Fibroblast of upper back skin (primary cell): ENCODE measurements at places on chromosomes 3 and 15.

- no peak for DNase-seq
These were observed 61.2 kb upstream of the XRN1 start for GRCh38 chr3:142509079-142509478.

DNA sequence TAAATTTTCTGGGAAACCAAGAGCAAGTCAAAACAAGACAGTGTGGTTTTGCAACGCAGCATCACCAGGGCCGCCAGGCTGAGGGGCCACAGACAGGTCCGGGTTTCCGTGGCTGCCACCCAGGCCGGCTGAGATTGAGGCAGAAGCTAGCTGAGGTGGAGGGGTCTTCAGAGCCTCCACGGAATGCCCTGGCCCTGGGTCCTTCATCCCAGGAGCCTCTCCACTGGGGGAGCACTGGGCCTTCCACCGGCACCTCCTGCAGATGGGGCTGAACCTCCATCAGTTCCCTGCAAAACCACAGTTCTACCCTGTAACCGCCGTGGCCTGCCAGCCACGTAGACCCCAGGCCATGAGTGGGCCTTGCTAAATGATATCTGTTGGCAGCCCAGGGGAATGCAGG lies 152.7 kb downstream of the CHSY1 start:
- no peak for DNase-seq

GRCh38 chr3:10400050-10400748 lies 79.3 kb upstream of the SEC13 start:
- no peak for DNase-seq

DNA sequence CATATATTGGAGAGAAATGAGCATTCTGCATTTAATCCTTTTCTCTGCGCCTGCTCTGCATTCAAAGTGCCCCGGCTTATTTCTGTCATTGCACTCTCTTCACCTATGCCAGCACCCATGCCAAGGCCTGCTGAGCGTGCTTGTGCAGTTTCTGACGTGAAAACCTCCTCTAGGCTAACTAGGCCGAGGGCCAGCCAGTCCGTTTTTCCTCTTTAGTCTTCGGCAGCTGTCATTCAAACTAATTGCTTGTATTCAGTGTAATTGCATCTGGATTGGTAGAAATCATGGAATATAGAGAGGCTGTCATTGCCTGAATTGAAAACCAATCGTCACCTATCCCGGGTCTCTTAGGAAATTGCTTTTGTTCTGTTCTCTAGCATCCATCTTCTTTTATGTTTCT lies 94.0 kb downstream of the ARPP21 start:
- no peak for DNase-seq

DNA sequence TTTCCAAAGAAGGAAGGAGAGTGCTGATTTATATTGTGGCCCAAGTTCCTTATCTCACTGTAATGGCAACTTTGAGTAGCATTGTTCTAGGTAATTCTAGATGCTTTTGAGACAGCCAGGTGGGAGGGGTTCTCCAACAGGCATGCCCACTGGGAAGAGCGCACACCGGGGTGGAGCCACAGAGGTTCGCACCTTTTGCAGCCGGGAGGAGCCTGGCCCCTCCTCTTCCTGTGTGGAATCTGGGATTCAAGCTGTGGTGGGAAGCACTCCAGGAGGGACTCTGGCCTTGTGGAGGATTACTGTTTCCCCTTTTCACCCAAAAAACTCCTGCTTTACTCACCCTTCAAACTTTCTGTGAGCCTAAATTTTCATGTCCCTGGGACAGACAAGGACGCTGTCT lies 53.1 kb downstream of the CFAP20DC start:
- no peak for DNase-seq

DNA sequence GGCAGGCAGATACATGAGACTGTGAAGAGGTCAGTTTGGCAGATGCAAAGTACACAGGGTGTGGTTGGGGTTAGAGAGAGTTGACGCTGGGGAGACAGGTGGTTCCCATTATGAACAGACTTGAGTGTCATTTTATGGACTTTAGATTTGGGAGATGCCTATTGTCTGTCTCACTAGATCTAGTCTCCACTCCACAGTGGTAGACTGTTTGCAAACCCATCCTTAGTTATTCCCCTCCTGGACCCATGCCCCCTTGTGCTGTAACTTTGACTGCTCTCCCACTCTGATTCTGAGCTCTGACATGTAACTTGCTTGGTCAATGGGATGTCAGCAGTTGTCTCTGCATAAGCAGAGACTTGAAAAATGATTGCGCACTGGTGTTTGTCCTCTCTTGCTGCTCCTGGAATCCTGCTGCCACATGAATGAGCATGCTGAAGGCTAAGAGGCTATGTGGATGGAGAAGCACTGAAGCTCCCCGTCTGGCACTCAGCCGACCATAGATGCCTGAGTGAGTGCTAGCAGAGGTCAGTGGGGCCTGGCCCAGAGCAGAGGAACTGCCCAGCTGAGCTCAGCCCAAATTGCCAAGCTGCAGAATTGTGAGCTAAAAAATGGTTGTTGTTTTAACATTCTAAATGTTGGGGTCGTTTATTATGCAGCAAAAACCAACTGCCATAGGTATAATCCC lies 88.2 kb downstream of the FAM43A start:
- DNase-seq = no peak

DNA sequence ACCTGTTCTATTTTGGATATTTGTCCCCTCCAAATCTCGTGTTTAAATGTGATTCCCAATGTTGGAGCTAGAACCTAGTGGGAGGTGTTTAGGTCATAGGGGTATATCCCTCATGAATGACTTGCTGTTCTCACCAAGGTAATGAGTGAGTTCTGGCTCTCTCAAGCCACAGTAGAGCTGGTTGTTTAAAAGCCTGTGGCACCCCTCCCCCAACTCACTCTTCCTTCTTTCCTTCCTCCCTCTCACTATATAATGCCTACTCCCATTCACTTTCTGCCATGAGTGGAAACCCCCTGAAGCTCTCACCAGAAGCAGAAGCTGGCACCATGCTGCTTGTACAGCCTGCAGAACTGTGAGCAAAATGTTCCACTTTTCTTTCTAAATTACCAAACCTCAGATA lies 341.1 kb downstream of the SI start:
- no peak for DNase-seq

- DNase-seq = no peak
These were observed 27.0 kb downstream of the ATRIP start for GRCh38 chr3:48473617-48473952.

GRCh38 chr15:38605744-38606143 lies 41.1 kb upstream of the RASGRP1 start:
- DNase-seq = no peak

DNA sequence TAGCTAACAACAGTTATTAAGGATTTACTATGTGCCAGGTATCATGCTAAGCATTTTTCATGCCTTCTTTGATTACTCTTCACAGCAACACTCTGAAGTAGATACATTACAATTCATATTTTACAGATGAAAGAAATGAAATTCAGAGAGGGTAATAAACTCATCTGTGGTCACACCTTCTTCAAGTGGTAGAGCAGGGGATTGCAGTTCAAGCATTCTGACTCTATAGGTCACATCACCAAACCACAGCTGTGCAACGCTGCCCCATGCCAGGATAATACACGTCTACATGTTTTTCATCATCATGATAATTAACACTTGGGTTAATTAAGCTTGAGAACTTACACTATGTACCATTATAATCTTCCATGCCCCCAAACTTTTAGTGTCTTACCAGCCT lies 98.5 kb downstream of the LRRC3B start:
- no peak for DNase-seq
